ENCODE measurements at places on chromosomes 2 and 18. TPM values are rescaled to one million over a fixed set of nuclear protein-coding genes. Genes with fewer than 3 reads are reported as not detected.

DNA sequence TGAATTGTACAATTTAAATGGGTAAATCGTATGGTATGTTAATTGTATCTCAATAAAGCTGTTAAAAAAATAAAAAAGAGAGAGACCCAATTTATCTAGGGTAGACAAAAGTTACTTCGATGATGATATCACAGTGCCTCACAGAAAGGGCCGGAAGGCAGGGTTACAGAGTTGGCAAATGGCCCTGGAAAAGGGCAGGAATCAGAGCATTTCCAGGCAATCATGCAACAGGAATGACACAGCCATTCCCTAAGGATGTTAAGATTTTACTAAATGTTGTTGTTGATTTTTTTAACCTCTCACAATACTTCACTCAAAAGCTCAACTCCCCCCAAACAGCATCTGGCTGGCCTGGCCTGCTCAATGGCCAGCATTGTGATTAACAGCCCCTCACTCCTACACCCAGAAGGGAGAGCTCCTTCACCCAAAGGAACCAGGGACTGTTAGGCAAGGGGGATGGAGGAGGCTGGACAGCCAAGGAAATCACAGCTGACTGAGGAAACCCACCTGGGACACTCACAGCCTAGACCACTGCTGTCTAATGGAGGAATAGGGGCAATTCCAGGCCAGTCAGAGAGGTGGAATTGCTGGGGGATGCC, 7.7 kb upstream of the SP100 start:
- no peak overlapping the region for H3K4me3 ChIP-seq
- no peak overlapping the region for H3K27ac ChIP-seq
- no peaks in the 10 kb centered on the region for H3K27me3 ChIP-seq
- H3K36me3 ChIP-seq: no peaks in the 10 kb centered on the region
- peaks cover 13% of the 10 kb centered on the region for H3K4me1 ChIP-seq

DNA sequence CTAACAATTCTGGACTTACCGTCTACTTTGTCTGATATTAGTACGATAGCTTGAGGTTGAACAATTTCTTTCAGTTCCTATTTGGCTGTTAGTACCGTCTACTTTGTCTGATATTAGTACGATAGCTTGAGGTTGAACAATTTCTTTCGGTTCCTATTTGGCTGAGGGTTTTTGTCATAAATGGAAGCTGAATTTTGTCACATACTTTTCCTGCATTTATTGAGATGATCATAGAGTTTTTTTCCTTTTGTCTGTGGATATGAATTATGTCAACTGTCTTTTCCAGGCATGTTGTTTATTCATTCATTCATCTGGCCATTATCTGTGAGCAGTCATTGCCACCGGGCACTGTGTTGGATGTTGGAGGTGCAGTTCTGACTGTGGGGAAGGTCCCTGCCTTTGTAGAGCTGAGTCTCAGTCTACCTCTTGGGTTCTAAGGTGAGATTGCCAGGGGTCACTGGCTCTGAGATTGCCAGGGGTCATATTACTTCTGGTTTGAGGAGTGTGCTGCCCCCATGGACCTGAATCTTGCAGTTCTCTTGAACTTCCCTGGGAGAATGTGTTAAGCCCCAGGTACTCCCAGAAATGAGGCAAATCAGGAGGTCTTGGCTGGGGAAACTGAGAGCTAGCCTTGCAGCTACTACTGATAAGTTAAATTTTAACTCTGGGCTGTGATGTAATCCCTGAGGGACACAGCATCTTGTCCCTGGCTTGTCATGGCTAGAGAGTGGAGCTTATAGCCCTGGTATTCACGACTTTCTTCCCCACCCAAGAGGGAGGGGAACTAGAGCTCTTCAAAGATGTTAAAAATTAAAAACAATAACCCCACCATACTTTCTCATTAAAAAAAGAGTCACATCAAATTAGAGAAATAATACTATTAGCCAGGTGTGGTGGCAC, 89.1 kb upstream of the MBOAT2 start:
- DNase-seq: peak; percentile 63
- no peaks in the 10 kb centered on the region for H3K27me3 ChIP-seq
- no peaks in the 10 kb centered on the region for H3K36me3 ChIP-seq
- H3K27ac ChIP-seq: peak overlapping the region; percentile 57
- H3K4me1 ChIP-seq: peaks cover 14% of the 10 kb centered on the region

DNA sequence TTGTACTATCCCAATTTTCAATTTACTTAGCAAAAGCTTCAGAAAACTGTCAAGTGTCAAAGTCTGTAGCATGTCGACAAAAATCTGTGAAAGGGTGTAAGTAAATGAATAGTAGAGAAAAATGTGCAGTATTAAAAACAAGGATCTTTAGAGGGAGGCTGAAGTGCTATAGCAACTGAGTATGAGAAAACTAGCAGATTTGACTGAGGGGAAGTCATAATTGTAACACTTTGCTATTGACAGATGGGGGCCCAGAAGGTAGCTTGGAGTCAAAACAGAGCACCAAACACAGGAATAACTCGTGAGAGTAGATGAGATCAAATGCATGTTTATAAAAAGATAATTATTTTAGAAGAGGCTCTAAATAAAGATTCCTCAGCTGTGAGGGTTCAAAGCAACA, 657.7 kb downstream of the TMEM182 start:
- H3K27ac ChIP-seq: no peak overlapping the region
- H3K4me3 ChIP-seq: no peak overlapping the region
- no peaks in the 10 kb centered on the region for H3K4me1 ChIP-seq
- no peaks in the 10 kb centered on the region for H3K27me3 ChIP-seq

DNA sequence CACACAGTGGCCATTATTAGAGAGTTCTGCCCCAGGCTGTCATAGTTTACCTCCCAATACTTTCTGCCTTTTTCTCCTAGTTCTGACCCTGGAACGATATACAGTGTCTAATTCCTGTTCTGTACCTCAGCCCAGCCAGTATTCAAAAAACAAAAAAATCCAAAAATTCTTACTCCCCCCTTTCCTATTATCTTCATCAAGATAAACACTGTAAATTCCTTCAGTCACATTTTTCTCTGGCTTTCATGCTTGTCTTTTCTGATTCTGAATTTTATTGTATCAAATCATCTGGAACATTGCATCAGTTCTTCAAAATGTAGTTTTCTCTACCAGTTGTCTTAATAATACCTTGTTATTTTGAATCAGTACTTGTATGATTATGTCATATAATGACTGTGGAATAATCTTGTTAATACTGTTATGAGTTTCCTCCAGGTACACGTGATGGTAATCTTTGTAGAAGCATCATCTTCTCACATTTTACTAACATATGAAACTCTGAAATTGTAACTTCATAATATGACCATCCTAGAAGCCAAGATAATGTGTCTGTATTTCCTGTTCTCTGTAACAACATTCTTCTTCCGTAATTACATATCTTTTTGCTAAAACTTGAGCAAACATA, 79.0 kb upstream of the NOSTRIN start:
- H3K36me3 ChIP-seq: peaks cover 1% of the 10 kb centered on the region
- H3K4me1 ChIP-seq: no peaks in the 10 kb centered on the region
- H3K4me3 ChIP-seq: no peak overlapping the region
- DNase-seq: no peak

Gene RTKN
- total RNA-seq: 11.9 TPM

Gene MYO3B
- total RNA-seq: 2.6 TPM

Gene DNAH7
- total RNA-seq: 0.31 TPM

Gene DSG1
- total RNA-seq: 3.9 TPM

All from GM12878 (cell line).